ENCODE measurements at places on chromosomes 11 and 22.

- no peak for DNase-seq
These were observed 428 bp upstream of the FEZ1 start for GRCh38 chr11:125496529-125496857.

DNA sequence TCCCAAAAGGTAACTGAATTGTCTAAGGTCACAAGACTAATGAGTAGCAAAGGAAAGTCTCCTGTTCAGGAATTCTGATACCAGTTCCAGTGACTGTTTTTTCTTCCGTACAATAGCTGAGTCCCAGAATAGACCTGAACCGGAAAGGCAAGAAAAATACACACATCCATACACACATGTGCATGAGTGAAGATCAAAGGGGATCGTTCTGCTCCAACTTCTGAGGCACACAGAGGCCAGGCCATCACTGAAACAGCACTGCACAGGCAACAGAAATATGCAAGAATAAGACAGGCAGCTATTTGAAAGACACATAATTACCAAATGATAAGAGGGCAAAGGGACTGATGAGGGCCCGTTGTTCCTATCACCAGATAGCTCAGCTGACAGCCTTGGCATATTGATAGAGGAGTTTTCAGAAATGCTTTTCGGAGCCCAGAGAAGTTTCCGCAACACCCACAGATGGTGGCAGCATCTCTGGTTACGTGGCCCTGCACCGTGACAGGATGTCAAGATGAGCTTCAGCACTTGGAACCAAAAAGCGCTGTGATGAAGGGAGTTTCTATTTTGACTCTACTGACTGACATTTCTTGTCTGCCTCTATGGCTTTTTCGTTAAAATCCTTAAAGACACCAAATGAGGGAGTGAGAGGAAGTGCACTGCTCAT lies 280.6 kb downstream of the LARGE1 start:
- no peak for DNase-seq

GRCh38 chr11:113188371-113188834 lies 126.0 kb upstream of the TTC12 start:
- no peak for DNase-seq

DNA sequence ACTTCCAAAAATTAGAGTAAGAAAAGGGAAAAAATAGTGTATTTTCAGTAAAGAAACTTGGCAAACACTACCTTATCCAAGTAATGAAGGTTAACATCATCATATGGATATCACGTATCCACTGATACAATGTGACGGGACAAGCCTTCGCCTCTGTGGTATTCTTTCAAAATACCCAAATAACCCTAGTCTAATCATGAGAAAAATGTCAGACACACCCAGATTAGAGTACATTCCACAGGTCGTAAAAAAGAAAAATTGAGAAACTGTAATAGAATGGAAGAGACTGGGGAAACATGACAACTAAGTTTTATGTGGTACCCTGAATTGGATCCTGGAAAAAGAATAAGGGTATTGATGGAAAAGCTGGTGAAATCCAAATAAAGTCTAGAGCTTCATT lies 48.9 kb downstream of the NARS2 start:
- no peak for DNase-seq

- DNase-seq, result no peak
These were observed 1.2 kb downstream of the IFITM1 start for GRCh38 chr11:315051-315481.

DNA sequence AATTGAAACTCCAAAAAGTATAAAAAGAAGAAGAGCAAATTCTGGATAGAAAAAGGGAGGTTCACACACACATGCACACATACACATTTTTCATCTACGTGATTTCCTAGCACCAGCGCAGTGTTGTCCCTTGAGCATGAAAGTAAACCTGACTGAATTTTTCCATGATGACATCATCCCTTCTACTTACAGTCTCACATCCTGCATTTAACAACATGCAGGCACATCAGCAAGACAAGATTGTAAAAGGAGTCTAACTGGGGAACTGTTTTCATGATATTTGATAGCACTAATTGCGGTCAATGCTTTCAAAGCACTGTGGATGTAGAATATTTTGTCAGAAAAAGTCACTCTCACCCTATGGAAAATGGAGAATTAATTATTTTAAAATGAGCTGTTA lies 36.6 kb downstream of the GAS2 start:
- peak; percentile 60 for DNase-seq

DNA sequence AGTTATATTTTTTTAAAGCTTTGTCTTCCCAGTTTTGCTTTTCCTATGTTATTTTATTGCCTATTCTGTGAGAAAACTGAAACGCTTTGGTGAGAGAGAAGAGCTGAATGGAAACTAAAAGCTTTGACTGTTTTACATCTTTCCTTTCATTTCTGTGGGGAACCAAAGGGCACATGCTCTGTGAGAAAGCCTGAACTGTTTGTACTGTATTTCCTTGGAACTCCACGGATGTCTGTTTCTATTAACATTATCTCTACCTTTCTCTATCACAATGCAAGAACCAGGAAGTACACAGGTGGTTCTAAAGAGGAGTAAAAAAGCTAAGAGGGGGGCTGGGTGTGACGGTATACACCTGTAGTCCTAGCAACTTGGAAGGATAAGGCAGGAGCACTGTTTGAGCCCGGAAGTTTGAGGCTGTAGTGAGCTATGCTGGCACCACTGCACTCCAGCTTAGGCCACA lies 43.8 kb downstream of the CELF1 start:
- no peak for DNase-seq

DNA sequence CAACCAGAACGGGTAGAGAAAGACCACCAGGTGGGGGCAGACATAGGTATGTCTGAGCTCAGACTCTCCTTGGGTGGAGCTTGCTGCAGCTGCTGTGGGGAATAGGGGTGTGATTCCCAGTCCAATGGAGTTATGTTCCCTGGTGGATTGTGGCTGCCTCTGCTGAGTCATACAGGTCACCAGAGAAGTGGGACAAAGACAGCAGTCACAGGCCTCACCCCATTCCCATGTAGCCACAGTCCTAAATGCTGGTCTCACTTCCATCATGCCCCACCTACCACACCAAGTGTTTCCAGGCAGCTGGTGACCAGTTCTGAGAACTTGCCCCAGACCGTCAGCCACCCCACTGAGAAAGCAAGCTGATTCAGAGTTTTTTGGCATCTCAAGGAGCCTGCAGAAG lies 17.5 kb downstream of the OR52E5 start:
- no peak for DNase-seq

DNA sequence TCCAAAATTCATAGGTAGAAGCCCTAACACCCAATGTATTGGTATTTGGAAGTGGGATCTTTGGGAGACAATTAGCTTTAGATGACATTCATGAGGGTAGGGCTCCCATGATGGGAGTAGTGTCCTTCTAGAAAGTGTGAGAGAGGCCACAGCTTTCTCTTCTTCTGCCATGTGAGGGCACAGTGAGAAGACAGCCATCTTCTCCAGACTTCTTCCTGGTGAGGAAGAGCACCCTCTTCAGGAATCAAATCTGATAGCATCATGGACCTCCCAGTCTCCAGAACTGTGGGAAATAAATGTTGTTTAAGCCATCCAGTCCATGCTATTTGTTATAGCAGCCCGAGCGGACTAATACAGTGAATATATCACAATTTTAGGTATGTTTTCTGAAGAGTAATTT lies 96.9 kb downstream of the CNTN5 start:
- no peak for DNase-seq

- DNase-seq, result no peak
These were observed 1.6 kb downstream of the NCAM1 start for GRCh38 chr11:112962579-112963367.

DNA sequence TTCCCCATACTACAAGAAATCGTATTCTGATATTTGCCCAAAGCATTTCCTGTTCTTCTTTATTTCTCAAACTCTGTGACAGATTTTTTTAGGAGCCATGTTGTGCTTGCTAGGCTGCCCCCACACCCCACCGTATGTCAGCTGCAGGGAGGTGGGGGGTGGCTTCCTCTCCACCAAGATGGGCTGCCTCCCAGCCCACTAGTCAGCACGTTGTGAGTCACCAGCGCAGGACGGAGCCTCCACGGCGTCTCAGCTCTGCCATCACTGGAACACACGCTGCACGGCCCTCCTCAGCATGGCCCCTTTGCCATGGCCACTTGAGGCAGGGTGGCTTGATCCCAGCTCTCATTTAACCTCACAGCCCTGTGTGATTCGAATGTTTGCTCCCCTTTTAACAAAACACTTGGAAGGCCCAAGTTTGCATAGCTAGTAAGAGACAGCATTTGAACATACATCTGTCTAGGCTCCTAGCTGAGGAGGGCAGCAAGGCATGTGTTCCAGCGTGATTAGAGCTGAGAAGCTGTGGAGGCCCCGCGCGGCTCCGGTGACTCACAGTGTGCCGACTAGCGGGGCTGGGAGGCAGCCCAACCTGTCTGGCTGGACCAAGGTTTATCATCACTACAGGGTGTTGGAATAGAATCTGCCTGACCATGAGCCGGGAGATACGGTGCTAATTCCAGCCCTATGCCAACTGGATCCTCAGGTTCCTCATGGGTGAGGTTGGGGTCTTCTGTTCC lies 180.7 kb upstream of the NCAM1 start:
- no peak for DNase-seq

- no peak for DNase-seq
These were observed 9.8 kb downstream of the LARGE2 start for GRCh38 chr11:45932217-45932616.

GRCh38 chr22:18113680-18114394 lies 3.2 kb downstream of the TUBA8 start:
- DNase-seq, result no peak

DNA sequence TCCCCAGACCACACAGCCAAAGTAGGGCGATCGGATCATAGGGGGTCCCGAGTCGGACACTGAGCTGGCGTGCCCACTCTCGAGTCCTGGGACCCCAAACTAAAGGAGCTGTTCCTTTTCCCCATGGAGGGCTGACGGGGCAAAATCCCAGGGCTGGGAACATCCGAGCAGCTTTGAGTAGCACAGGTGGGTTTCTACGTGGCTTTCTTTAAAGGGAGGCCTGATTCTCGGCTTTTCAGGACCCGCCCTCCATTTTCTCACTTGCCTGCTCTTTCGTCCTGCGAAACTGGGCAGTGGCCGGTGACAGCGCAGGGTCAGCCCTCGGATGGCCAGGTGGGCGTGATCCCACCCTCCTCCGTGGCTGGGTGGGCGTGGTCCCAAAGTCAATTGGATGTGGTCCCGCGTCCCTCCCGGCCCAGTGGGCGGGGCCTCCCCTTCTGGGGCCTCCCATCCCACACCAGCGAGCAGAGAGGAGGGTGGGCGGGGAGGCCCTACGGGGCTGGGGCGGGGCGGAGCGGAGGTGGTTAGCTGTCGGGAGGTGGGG lies 17.5 kb upstream of the TXNRD2 start:
- no peak for DNase-seq

DNA sequence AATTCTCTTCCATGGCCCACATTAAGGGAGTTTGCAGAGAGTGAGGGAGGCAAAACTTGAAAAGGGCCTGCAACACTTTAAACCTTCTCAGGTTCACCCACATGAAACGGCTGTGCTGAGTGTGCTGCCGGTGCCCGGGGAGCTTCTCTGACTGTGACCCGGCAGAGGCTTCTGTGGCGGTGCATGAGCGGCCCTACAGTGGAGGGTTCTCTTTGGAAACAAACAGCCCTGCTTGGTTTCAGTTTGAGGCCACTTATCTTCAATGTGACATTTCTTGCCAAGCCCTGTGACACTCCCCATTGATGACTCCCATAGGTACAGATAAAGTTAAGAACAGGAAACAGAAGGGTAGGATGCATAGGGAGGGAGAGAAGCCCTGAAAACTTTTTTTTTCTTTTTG lies 31.8 kb downstream of the FAM118A start:
- DNase-seq, result no peak

- no peak for DNase-seq
These were observed 49.3 kb downstream of the SCUBE1 start for GRCh38 chr22:43293655-43294392.

DNA sequence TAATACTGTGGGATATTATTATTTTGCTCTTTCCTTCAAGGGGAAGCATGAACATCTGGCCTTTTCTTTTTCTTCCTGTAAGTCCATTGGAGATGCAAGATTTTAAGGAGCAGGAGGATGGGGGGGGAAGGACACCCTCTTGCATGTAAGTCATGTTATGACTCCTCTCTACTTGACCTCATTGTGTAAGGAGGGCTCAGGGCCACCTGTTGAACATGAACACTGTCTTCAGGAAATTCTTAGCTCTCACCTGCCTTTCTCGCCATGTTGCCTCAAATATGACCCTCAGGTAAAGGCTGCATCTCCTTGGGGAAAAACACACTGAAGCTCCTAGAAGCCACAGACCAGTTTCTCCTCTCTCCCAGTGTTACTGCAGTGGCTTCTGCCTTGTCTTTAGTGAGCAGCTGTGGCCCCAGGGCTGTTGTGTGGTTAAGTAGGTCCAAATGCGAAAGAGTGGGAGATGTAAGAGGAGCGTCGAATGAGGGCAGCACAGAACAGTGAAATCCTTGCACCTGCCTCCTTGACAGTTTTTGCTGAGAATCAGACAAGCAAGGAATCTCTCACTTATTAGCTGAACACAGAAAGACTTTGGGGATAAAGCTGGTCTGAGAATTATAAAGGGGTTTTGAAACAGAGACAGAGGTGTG lies 1.3 kb upstream of the RAG1 start:
- no peak for DNase-seq

GRCh38 chr11:83072350-83073242 lies 899 bp upstream of the RAB30 start:
- DNase-seq, result no peak

GRCh38 chr11:72630104-72630852 lies 43.9 kb downstream of the PDE2A start:
- no peak for DNase-seq

- no peak for DNase-seq
These were observed 77.5 kb upstream of the SEPTIN5 start for GRCh38 chr22:19636696-19637407.

DNA sequence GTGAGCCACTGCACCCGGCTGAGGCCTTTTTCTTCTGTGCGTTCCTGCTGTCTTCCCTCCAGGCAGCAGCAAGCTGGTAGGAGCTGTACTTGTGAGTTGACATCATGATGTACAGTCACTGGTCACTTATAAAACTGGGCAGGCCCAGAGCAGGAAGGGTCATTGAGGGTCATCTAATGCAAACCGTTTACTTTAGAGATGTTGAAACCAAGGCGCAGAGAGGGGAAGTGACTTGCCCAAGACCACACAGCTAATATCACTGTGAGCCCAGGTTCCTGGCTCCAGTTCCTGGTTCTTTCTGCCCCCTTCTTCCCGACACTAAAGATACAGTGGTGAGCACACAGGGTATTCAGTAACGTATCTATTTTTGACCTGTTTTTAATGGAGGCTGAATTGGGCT lies 27.3 kb downstream of the PTPRJ start:
- no peak for DNase-seq

GRCh38 chr11:126647735-126648134 lies 292.2 kb downstream of the ST3GAL4 start:
- peak; percentile 61 for DNase-seq

GRCh38 chr22:17140022-17140421 lies 18.9 kb upstream of the TMEM121B start:
- DNase-seq, result no peak
